ENCODE measurements at places on chromosomes 13 and 19. TPM values are rescaled to one million over a fixed set of nuclear protein-coding genes. Genes with fewer than 3 reads are reported as not detected.

RANBP3 gene
- 94.8 TPM for total RNA-seq

SRRM5 gene
- 0.24 TPM for total RNA-seq

GRCh38 chr19:43751466-43752220 lies 3.1 kb downstream of the SMG9 start:
- no peak for DNase-seq

GRCh38 chr19:3310280-3310679 lies 56.1 kb upstream of the NFIC start:
- DNase-seq: no peak

GRCh38 chr13:96988441-96988840 lies 5.8 kb downstream of the OXGR1 start:
- no peak for DNase-seq
